ENCODE measurements at places on chromosomes 3 and 15.

GRCh38 chr3:141414800-141415462 is 46.6 kb downstream of the ZBTB38 start:
- H3K27ac ChIP-seq = peak overlapping the region; percentile 68
- peaks cover 28% of the 10 kb centered on the region for H3K36me3 ChIP-seq
- no peaks in the 10 kb centered on the region for H3K27me3 ChIP-seq
- no peak for DNase-seq

DNA sequence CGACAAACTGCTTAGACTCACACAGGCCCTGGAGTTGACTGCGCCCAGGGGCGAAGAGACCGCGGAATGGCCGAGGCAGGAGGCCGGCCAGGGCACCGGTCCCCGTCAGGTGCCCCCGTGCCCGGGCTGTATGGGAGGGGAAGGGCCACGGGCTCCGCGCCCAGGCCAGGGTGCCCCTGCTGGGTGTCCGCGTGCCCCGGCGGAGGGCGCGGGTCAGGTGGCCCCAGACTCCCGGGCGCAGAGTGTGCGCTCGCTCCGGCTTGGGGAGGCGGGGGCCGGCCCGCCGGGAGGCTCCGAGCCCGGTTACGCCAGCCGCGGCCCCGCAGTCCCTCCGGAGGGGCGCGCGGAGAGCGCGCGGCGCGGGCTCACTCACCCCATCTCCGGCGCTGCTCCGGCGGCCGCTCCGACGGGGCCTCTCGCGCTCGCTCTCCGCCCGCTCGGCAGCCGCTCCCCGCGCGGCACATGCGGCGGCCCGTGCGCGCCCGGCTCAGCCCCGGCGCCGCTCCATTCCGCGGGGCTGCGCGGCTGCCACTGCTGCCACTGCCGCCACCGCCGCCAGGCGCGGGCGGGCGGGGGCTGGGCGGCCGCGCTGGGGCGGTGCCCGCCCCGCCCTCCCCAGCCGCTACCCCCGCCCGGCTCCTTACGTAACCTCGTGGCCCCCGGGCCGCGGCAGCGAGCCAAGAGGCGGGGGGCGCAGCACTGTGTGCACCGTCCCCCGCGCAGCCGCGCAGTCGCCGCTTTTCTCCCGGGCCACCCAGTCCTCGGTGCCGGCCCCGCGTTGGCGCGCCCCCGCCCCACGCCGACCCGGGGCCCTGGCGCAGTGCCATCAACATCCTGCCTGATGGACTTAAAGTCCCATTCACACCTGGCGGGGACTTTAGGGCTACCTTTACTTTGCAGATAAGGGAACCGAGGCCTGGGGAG is at the start of gene HOMER2:
TSS of gene HOMER2 (minus strand) at position 563 of the 924 bp plus-strand sequence. CDS start at position 378, 185 bp downstream.
- DNase-seq = no peak
- no peaks in the 10 kb centered on the region for H3K27me3 ChIP-seq
- peaks cover 5% of the 10 kb centered on the region for H3K4me1 ChIP-seq
- H3K27ac ChIP-seq = no peak within 1 kb of the TSS

GRCh38 chr3:184354121-184354728 is 7.2 kb downstream of the CLCN2 start:
- H3K4me1 ChIP-seq = no peaks in the 10 kb centered on the region
- no peak overlapping the region for H3K27ac ChIP-seq
- no peaks in the 10 kb centered on the region for H3K27me3 ChIP-seq
- DNase-seq = no peak

- H3K27me3 ChIP-seq = peaks cover 64% of the 10 kb centered on the region
- peak overlapping the region; percentile 51 for H3K4me3 ChIP-seq
Measured at GRCh38 chr15:67828278-67828968, 3.1 kb downstream of the SKOR1 start.

GRCh38 chr15:52370010-52370409 is 74.4 kb upstream of the MYO5C start:
- H3K36me3 ChIP-seq = peaks cover 38% of the 10 kb centered on the region
- no peak for DNase-seq
- H3K4me3 ChIP-seq = no peak overlapping the region
- H3K27ac ChIP-seq = no peak overlapping the region
- H3K4me1 ChIP-seq = no peaks in the 10 kb centered on the region

DNA sequence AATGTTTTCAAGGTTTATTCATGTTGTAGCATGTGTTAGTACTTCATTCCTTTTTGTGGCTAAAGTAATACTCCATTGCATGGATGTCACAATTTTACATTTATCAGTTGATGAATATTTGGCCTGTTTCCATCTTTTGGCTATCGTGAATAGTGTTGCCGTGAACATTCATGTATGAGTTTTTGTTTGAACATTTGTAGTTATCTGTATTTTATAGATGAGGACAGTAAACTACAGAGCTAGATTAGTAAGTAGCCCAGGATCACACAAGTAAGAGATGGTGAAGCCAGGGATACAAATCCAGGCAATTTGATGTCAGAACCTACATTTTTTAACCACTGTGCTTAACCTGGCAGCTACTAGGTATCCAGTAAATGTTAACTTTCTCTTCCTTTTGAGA is 63.2 kb downstream of the ASTE1 start:
- H3K27ac ChIP-seq = no peak overlapping the region
- no peak for DNase-seq
- no peaks in the 10 kb centered on the region for H3K27me3 ChIP-seq
- H3K36me3 ChIP-seq = peaks cover 33% of the 10 kb centered on the region
- H3K4me3 ChIP-seq = no peak overlapping the region
